ENCODE measurements at places on chromosomes 6 and 20. TPM values are rescaled to one million over a fixed set of nuclear protein-coding genes. Genes with fewer than 3 reads are reported as not detected.

The MSH5 gene
- 14.2 TPM for total RNA-seq

The ASF1A gene
- 7.5 TPM for total RNA-seq

The GTSF1L gene
- total RNA-seq: not detected

The TMEM74B gene
- total RNA-seq: 3.3 TPM

The SLC44A4 gene
- total RNA-seq: not detected

The PTK6 gene
- 2.0 TPM for total RNA-seq

The FHL5 gene
- not detected for total RNA-seq

The DPPA5 gene
- total RNA-seq: not detected

The POM121L2 gene
- total RNA-seq: not detected

The HELZ2 gene
- total RNA-seq: 25.0 TPM

The CGAS gene
- 4.5 TPM for total RNA-seq

The PSORS1C2 gene
- total RNA-seq: not detected

The POPDC3 gene
- total RNA-seq: 21.5 TPM

The ZNF133 gene
- total RNA-seq: 11.4 TPM

The FERMT1 gene
- 14.4 TPM for total RNA-seq

The CRISP3 gene
- total RNA-seq: not detected

The RRAGD gene
- total RNA-seq: 3.6 TPM

The CALHM5 gene
- 0.06 TPM for total RNA-seq

The CST5 gene
- not detected for total RNA-seq

The DPM1 gene
- 97.3 TPM for total RNA-seq

The FOXA2 gene
- total RNA-seq: 19.6 TPM

The HLA-DQA1 gene
- not detected for total RNA-seq

The SFTA2 gene
- 0.11 TPM for total RNA-seq

The FITM2 gene
- total RNA-seq: 11.5 TPM

All from A549 treated with dexamethasone at 1 μM for 4 hours (cell line).